Amniotic epithelial cell (primary cell): ENCODE measurements at places on chromosomes 7 and 10.

DNA sequence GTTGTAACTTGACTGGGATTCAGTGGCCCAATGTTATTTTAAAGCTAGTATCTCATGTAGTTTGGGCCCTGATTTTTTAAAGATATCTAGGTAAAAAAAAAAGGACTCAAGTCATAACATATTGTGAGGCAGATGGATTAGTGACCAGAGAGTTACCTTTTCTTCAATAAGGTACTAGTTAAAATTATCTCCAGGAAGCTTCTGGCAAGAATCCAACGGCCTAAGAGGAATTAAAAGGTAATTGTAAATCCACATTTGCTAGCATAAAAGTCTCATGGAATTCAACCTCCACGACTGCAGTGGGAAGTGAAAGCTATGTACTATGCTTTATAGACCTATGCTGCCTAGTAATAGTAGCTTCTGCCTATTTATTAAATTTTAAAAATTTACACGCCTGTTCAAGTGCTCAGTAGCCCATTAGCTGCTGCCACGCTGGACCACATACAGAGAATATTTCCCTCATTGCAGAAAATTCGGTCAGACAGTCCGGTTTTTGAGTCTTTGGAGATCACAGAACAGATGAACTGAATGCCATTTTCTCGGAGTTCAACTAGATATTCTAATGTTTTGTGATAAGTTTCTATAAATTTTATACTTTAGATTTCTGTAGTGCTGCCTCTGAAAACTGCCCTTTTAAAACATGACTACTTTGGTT, 118.4 kb downstream of the NSUN6 start:
- no peak for DNase-seq

DNA sequence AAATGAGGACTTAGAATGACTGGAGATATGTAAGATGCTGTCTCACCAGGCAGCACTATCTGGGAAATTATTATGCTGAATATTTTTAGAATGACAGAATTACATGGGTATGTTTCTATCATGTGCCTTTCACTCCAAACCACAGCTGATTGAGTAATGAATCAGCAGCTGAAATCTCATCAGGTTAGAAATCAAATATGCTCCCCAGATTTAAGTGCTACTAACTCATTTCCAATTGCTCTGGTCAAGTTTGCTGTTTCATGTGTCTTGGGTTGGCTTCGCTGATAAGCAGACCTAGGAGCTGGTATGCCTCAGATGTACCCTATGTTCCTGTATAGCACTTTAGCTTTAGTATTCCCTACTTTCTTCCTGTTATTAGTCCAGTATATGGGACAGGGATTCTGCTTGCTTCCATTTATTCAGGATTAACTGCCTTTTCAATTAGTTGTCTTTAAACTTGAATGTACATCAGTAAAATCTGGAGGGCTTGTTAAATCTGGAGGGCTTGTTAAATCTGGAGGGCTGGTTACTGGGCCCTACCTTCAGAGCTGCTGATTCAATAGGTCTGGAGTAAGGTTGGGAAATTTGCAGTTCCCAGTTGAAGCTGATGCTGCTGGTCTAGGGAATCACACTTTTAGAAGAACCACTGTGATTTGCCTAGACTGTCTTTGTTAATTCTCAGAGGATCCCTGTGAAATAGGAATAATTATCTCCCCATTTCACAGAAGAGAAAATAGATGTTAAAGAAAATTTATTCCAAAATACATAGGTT, 172.9 kb downstream of the DKK1 start:
- DNase-seq: peak; percentile 95

GRCh38 chr10:122239578-122240257, 31.4 kb upstream of the BTBD16 start:
- peak; percentile 44 for DNase-seq

- DNase-seq: no peak
Measured at GRCh38 chr7:26554952-26555351, 263.3 kb downstream of the SNX10 start.

DNA sequence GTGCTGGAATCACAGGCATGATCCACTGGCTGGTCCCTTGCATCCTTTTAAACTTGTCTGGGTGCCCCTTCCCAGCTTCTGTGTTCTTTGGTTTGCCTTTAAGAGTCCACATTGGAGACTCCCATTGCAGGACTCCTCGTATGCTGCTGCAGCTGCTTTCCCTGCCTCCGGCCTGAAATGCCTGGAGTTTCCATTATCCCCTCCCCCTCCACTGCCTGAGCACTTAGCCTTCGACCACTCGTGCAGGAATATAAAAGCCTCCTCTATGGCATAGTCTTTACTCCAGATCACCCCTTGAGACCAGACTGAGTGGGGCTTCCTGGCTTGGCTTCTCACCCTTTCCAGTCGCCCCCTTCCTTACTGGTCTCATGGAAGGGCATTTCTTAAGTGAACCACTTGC, 80.2 kb downstream of the RHOBTB1 start:
- DNase-seq: no peak

DNA sequence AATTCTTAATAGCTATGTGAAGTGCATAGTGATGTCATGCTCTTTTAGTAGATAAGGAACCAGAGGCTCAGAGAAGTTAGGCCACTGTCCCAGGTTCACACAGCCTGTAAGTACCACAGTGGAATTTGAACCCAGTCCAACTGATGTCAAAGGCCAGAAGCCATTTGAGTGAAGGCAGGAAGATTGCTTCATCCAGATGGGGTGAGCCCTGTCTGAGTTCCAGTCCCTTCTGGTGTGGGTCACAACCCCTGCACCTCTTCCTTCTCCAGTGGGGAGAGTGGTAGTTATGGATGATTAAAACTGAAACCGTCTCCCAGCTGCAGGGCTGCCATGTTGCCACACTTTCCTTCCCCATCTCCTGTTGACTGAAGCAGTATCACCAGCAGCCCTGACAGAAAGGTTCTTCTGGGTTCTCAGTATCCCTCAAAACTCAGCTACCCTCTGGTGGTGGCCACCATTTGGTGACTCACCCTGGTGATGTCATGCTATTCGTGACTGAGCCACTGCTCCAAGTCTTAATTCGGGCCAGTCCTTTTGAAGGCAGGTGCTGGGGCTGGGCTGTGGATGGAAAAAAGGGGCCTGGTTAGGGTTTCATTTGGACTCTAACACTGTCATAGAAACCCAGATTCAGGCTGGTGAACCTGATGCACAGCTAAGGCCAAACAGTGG, 1.5 kb upstream of the C10orf95 start:
- DNase-seq: peak; percentile 46

DNA sequence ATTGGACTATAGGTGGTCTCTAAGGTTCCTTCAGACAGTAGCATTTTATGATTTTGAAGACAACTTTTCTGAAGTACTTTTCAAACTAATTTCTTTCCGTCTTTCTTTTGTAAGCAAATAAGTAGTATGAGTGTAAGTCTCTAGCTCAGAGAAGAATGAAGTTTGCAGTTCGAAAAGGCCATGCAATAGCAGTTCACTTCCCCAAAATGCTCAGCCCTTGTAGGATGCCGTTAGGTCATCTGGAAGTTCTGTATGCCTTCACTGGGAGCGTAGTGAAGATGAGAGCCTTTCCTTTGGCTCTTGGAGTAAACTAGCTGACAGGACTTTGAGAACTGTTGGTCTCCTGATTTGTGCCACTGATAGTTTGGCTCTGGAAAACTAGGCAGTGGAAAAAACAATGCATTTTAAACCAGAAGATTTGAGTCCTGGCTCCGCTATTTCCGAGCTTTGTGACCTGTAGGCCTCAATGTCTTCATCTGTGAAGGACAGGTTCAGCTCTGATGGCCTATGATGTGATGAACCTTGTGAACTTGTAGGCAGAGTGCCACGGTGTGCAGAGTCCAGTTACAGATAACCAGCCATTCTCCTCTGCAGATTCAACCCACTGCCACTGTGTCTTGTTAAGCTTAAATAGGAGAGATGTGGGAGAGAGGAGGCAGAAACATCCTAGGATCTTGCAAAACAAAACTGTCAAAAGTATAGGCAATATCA, 18.8 kb downstream of the SGPL1 start:
- no peak for DNase-seq

DNA sequence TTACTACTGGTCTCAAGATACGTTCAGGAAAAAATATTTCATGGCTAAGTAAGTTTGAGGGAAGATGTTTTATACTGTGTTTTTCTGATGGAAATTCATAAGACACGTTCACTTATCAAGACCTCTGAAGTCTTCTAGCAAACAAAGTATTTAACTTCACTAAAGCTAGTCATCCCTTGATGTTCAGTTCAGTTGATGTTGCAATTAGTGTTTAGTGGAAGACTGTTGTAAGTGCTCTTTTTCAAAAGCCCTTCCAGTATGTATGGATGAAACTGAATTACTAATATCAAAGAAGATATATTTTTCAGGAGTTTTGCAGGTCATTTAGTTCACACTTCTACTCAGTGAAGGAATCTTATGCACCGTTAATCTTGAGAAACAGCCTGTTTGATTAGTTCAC, 25.1 kb downstream of the CUL1 start:
- DNase-seq: peak; percentile 72

DNA sequence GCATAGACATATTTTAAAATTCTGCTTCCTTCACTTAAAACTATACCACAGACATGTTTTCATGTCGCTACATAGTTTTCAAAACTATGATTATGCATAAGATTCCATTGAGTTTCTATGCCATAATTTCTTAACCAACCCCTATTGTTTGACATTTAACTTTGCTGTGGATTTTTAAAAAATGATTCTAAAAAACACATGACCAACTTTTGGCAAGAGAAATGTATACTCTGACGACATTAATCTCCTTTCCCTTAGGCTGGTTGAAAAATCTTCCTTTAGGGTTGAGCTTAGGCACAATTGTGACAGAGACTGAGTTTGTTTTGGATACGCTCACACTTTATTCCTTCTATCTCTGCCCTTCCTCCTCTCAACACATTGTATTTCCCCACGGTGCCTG, 14.9 kb downstream of the CREB5 start:
- no peak for DNase-seq

DNA sequence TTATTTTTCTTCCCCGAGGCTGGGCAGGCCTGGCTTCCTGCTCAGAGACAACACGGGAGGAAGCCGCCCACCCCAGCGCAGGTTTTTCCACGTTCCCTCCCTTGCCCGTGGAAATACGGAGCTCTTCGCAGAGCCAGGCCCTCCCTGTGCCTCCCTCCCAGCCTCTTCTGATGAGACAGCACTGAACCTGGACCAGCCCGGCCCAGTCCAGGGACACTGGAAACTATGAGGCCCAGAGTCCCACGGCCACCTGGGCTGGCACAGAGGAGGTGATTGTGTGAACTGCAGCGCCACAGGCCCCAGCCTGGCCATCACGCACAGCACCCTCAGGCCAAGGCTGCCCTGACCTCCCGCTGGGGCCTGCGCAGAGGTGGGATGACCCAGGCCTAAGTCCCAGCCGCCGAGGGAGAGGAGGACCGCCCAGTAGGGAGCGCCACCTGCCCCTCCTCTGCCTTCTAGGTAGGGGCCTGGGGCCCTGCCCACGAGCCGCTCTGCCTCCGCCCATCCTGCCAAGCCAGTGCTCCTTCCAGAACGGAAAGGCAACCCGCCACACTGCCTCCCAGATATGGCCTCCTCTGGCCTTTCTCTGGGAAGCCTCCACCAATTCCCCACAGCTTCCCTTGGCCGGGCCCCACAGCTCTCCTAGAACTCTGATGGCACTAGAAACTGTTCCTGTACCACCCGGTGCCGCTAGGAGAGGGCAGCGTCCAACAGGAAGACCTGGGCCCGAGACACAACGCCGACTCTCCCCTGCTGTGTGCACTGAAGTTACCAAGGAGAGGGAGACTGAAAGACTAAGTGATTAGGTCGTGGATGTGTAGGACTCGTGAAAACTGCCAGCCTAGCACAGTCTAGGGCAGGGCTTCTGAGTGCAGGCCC, 57.2 kb downstream of the PROSER2 start:
- DNase-seq: no peak

DNA sequence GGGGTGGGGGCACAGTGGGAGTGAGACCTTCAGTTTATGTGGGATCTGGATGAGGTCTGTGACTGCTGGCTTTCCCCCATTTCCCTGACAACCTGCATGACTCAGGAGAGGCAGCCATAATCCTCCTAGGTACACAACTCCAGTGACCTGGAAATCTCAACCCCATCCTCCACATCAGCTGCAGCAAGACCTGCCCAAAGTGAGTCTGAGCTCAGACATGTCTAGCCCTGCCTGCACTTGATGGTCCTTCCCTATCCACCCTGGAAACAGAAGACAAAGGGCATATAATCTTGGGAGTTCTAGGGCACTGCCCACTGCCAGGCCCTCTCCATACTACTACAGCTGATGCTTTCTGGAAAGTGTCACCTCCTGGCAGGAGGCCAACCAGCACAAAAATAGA, 75.6 kb downstream of the GRM8 start:
- no peak for DNase-seq

DNA sequence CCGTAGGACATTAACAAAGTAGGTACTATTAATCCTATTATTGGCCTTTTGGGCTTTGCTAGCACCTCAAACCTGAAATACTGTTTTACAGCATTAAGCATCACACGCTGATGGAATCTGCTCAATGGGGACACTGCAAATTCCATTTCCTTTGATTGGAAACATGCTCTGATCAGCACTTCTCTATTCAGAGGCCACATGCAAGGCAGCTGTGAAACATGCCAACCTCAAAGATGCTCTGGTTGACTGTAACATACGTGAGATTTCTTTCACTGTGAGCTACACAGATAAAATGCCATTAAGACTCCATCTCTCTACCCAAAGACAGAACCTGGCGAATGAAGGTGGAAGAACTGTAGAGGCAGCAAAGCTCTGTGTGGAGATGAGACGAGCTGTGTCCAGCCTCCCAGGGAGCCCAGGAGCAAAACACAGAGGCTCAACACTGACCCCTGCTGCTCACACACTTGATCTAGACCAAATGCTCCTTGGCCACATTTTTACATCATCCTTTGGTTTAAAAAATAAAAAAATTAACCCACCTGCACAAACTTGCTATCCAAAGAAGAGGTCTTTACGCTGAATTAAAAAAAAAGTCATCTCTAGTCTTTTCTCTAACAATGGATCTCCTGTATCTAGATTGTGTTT, 8.0 kb downstream of the RSU1 start:
- DNase-seq: peak; percentile 42
